ENCODE measurements at places on chromosomes 5 and 9.

GRCh38 chr5:138901716-138902115, 26.6 kb upstream of the LRRTM2 start:
- no peak for DNase-seq

DNA sequence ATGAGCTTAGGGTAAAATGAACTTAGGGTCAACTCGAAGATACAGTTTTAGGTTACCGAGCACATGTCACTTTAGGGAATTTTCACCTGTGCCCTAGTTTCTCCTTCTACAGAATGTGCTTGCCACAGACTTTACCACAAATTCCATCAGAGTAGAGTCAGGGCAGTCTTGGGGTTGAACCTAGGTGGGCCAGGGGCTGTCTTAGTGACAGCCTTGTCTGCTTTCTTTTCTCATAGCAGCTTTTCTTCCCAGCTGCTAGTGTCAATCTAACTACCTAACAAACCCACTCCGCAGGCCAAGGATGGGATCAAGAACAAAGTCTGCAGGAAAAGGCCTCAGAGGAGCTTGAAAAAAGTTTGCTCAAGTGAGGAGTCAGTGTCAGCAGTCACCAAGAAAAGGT, 458.1 kb upstream of the CDH18 start:
- DNase-seq: no peak

DNA sequence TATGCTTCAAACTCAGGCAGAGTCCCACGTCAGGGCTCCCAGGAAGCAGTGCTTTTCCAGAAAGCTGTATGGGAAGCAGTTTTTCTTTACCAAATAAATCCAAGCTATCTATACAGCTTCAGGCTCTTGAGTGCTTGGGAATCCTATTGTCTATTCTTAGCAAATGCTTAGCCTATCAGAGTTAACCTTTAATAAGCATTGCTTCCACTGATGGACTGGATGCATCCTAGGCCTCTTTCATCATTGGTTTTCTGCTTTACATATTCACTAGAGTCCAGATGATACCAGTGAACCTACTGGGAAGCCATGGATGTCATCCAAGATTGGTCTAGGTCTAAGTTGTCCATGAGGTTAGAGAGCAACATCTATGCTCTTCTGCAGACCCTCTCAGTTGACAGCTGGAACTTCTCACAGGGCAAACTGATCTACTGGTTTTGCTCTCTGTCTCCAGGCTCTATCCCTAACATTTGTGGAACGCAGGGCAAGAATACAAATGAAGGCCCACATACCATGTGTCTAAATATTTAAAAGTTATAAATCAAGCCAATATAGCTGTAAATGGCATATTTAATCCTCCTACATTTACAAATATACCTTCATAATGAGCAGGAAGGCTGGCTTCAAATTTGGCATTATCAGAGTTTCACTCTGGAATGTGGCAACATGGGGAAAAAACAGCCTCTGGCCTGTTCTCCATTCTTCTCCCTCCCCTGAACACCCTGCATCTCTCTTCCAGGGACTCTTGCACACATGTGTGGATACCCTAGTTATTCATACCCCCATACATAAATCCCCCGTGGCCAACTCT, 49.8 kb upstream of the PLPP1 start:
- no peak for DNase-seq

GRCh38 chr5:56763182-56763581, 52.2 kb upstream of the MAP3K1 start:
- DNase-seq: no peak

- DNase-seq: no peak
Measured at GRCh38 chr9:132995879-132996278, 17.4 kb downstream of the GFI1B start.

DNA sequence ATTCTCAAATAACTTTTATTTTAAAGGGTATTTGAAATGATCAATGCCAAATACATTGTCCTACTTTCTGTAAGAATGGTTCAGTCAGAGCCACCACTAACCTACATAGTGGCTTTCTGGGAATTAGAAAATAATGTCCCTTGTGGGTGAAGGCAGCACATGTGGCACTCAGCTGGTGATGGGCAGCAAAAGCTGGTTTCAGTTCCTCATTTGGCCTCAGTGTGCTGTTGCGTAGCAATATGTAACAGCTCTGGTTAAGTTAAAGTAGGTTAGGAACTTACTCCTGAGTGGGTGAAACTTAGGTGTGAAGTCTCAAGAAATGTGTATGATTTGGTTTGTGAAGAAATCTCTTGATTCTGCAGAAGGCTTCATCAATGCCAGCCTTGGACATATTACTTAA, 99.6 kb upstream of the SPEF2 start:
- no peak for DNase-seq

DNA sequence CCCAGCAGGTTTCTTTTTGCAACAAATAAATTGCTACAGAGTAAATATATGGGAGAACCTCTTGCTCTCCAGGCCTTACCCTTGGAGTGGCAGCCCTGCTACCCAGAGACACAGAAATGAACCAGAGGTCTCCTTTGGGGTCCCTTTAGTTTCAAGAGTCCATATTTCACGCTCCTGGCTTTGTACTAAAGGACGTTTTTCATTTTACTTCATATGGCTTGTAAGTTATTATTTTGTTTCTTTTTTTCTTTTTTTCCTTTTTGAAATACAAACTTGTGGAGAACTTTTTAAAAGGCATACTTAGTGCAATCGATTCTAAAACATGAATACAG, 3.3 kb upstream of the ADCY2 start:
- DNase-seq: no peak

- DNase-seq: no peak
Measured at GRCh38 chr9:112601636-112602035, 115.0 kb downstream of the KIAA1958 start.

GRCh38 chr5:106303911-106304310, 1366.8 kb downstream of the EFNA5 start:
- DNase-seq: no peak

DNA sequence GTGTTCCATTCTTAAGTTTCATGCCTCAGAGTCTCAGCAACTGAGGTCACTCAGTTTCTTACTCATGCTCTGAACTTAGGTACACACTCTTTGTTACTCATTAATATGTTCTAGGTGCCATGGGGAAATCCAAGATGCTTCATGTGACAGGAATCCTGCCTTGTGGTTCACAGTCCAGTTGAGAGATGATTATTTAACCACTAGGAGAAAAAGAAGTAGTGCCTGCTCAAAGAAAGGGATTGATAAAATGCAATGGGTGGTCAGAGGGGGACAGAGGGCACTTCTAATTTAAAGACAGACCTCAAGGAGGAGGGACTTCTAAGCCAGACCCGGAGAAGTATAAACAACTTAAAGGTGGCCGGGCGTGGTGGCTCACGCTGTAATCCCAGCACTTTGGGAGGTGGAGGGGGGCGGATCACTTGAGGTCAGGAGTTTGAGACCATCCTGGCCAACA, 69.0 kb downstream of the UGCG start:
- DNase-seq: no peak

GRCh38 chr9:134360180-134360759, 34.0 kb downstream of the RXRA start:
- no peak for DNase-seq

DNA sequence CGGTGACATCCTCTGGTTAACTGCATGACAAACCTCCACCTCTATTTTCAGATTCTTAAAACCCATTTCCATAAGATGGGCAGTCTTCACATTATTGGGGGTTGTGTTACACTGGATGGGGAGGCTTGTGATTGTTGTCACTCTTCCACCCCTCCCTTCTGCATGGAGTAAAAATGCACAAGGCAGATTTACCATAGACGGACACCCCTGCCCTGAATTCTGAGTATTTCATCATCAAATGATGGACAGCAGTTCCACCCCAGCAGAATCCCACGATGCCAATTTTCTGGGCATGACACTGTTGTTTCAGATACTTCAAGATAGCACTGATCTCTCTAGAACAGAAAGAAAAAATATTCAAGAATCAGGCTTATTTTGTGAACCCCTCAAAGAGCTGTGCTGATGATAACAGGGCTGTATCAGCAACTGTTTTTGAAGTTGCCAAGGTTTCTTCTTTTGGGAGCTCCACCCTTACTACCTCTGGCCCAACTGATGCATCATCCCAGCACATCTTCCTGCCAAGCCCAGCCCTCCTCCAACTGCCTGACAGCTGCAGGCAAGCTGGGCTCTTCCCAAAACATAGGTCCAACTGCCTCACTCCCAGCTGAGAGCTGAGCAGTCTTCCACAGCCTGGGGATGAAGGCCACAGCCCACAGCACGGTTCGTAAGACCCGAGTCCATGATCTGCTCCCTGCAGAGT, 21.4 kb downstream of the CMBL start:
- no peak for DNase-seq

- no peak for DNase-seq
Measured at GRCh38 chr5:170974461-170974860, 112.6 kb downstream of the RANBP17 start.

- no peak for DNase-seq
Measured at GRCh38 chr9:72363236-72363635, 1.8 kb downstream of the ZFAND5 start.

DNA sequence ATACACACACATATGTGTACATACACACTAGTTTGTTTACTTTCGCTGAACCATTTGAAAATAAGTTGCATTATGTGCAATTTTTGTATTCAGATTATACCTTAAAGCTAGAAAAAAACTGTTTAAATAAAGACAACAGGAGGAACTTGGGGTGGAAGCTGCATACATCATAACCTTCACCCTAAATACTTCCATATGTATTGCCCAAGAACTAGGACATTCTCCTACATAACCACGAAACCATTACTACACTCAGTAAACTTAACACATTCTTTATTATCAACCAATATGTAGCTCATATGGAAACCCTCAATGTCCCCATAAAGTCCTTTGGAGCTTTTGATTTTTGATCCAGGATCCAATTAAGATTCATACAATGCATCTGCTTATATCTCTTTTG, 83.3 kb downstream of the GIN1 start:
- DNase-seq: no peak

DNA sequence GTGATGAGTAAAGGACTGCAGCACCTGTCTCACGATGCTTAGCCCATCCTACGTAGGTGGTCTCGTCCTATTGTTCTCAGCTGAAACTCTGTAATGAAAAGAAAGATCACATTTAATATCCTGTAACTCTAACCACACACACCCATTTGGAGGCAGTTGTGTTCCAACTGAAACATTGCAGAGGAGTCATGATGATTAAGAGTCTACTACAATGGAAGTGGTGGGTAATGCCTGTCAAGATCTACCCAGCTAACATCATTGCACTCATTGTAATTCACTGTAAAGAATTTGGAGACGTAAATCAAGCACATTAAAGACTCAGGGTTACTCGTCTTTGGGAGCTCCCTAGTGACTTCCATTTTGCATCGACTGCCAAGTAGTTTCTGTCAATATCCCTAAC, 106.0 kb upstream of the PTPN3 start:
- no peak for DNase-seq

DNA sequence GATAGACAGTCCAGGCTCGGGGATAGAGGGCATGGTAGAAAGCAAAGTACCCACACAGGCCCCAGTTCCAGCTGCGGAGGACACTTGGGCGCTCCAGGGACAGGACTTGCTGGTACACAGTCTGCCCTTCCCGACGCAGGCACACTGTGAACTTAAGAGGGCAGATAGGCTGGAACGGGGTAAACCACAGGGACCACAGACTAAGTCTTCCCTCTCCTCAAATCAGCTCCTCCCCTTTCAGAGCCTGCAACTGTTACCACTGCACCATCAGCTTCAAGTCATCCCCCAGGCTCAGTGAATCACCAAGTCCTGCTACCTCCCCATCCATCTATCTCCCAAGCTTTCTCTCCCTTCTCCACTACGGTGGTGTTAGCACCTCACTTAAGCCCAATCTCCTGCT, 7.3 kb downstream of the GBA2 start:
- DNase-seq: no peak

DNA sequence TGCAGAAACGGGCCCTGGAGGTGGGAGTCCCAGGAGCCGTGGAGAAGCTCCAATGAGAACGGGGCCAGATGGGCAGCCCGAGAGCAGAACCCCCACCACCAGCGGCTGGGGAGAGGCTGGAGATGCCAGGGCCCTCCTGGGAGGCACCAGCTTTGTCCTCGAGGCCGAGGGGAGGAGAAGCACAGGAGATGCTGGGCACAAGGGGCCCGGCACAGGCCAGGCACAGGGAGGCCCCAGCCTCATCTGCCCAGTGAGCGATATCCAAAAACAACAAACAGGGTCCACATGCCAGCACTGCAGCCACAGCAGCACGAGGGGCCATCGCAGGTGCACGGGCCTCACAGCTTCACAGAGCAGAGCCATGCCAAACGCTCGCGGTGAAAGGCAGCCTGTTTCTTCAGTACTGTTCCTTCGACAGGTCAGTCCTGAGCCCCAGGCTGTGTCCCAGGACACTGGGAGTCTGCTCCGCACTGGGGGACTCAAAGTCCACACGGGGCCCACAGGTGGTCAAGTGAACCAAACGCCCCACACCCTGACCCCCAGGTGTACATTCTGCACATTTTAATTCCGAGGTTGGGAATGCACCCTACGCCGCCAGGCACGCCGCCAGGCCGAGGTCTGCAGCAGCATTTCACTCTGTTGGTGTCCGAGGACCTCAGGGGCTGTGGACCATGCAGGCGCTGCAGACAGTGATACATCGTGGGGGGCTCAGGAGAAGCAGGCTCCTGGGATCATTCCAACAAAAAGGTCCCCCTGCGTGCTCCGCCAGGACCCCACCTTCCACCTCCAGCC, 9.5 kb downstream of the LPCAT1 start:
- no peak for DNase-seq

DNA sequence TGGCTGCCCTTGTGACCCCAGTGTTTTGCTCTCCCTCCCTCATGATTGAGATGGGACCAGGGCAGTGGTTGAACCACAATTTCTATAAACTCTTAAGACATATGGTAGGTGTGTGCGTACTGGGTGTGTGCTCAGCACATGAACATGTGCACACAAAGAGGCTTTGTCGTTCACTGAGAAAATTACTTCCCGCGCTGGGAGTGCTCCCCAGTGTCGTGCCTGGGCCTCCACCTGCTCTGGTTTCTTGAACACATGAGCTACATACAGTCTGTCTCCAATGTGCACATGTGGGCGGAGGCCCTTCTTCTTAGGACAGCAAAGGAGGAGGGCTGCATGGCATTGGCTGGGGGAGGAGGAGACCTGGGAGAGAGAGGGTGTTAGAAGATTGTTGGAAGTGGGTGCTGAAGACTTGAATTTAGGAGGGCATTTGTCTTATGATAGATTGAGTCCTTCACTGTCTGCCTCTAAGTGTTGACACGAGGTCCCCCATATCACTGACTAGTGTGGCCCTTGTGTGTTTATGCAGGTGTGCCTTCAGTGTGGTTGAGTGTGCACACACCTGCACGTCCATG, 170.0 kb downstream of the CACNA1B start:
- DNase-seq: no peak

- no peak for DNase-seq
Measured at GRCh38 chr9:99326112-99326916, 104.2 kb downstream of the SEC61B start.

GRCh38 chr9:126885131-126885641, 24.7 kb downstream of the ZBTB34 start:
- no peak for DNase-seq

DNA sequence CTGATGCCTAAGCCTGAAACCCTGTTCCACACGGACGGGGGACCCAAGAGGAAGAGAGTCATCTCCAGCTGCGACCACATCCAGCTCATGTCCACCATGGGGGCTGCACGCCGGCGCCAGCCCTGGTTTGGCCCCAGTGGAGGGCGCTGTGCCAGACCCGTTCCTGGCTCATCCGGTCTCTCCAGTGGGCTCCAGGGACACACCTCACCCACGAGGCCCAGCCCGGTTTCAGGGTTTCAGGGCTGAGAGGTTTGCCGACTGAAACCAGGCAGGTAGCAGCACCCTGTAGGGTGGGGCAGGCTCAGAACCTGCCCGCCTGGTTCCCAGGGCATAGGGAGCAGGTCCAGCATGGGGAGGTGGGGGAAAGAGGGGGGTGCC, 71.4 kb upstream of the STXBP1 start:
- DNase-seq: no peak

GRCh38 chr9:16637218-16637617, 233.3 kb downstream of the BNC2 start:
- DNase-seq: no peak

All from activated CD8-positive, alpha-beta memory T cell treated with anti-CD3 and anti-CD28 coated beads for 1 hour (primary cell).